Central memory CD4-positive, alpha-beta T cell (primary cell): ENCODE measurements at places on chromosomes 16 and 17.

DNA sequence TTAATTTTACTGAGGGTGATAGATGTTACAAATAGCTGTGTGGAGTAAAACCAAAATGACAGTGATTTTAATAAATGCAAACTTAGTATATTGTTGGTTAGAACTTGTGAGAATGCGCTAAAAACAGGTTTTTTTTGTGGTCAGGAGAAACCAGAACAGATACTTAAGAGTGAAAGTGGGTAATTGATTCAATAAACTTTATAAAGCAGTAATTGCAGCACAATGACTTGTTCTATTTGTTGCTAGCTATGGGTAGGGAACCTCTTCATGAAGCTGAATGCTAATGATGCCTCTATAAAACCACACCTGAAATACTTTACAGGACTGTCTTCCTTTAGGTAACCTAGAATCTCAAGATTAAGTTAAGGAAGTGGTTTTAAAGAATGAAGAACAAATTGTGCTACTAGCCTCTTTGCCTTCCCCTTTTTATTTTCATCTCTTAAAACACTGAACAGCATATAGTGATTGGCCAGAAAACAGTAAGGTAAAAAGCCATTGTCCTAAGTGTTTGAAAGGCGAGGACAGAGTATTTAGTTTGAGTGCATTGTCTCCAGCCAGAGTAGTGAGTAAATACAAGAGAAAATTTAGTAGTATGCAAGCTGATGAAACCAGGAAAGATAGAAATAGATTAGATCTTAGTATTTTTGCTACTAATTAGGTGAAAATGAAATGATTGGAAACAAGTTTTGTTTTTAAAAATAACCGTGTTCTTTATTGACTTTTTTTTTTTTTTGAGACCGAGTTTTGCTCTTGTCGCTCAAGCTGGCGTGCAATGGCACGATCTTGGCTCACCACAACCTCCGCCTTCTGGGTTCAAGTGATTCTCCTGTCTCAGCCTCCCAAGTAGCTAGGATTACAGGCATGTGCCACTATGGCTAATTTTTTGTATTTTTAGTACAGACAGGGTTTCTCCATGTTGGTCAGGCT lies 6.0 kb downstream of the GGNBP2 start:
- DNase-seq: peak; percentile 44

DNA sequence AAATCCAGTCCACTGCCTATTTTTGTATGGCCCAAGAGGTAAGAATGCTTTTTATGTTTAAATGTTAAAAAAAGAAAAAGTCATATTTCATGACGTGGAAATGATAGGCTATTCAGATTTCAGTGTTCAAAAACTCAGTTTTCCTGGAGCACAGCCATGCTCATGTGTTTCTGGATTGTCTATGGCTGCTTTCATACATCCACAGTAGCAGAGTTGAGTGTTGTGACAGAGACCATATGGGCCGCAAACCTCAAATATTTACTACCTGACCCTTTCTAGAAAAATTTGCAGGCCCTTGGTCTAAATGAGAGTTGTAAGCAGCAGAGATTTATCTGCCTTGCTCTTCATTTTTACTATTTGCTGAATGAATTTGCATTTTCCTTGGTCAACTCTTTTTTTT lies 264.1 kb downstream of the CBLN1 start:
- no peak for DNase-seq

DNA sequence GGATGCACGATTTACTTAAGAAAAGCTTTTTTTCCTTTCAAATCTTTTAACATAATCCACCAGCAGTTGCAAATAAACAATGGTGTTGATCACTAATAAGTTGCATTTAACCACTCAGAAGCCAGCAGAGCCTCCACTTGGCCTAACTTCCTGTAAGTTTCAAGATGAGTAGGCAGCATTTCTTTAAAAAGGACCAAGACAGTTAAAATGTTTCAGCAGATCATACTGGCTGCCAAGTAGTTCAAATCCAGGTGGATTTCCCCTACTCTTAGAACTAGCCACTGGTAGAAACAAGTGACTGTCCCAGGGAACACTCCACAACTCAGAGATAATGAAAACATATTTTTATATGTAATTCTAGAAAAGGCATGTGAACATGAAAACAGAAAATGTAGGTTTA lies 17.0 kb upstream of the RFFL start:
- no peak for DNase-seq

DNA sequence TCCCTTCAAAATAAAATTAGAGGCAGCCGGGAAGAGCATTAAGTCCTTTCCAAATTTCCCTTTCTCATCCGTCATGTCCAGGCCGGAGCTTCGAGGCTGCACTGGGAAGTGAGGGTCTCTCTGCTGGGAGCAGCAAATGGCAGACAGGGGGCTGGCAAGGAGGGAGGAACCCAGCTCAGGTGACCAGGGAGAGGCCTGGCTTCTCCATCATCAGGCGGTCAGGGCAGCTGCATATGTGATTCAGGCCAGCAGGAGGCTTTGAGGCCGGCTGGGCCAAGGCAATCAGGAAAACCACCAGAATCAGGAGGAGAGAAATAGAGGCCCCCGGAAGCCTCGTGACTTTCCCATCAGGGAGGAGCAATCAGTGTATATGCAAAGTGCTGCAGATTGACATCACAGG lies 85.0 kb upstream of the RPL38 start:
- DNase-seq: no peak

- no peak for DNase-seq
These were observed 8.5 kb upstream of the HOXB9 start for GRCh38 chr17:48634493-48635208.

GRCh38 chr16:83343935-83344366 lies 463.8 kb upstream of the HSBP1 start:
- DNase-seq: no peak

- no peak for DNase-seq
These were observed 13.4 kb upstream of the NLK start for GRCh38 chr17:28029044-28029443.

- DNase-seq: no peak
These were observed 59.3 kb upstream of the BRD7 start for GRCh38 chr16:50428116-50428515.

- no peak for DNase-seq
These were observed 180.7 kb downstream of the PARN start for GRCh38 chr16:14449334-14449733.

DNA sequence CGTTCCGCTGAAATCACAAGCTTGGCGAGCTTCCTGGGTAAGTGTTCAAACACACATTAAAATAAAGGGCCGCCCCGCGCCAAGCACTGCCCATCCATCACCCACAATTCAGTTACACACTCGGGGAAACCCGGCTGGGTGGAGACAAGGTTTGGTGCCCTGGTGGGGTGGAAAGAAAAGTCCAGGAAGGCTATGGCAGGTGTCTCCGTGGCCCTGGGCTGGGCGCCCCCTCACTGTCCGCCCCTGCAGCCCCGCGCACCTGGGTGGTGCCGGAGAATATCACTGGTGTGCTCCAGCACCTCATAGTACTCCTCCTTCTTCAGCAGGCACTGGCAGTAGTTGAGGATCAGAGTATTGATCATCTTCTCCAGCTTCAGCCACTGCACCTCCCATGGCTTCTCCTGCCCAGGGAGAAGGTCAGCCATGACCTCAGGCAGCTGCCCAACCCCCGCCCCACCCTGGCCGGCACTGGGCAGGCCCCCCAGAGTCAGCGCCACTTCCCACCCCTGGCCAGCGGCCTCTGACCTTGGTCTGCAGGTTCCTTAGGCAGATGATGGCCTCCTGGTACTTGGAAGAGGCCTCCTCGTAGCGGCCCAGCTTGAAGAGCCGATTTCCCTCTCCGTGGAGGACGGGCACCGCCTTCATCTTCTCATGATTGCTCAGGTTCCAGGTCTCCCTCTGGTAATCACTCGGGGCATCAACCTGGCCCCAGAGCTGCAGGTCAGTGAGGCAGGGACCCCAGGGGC lies 8.4 kb downstream of the AIPL1 start:
- no peak for DNase-seq

- DNase-seq: no peak
These were observed 42.3 kb upstream of the ZNF750 start for GRCh38 chr17:82881900-82882714.

DNA sequence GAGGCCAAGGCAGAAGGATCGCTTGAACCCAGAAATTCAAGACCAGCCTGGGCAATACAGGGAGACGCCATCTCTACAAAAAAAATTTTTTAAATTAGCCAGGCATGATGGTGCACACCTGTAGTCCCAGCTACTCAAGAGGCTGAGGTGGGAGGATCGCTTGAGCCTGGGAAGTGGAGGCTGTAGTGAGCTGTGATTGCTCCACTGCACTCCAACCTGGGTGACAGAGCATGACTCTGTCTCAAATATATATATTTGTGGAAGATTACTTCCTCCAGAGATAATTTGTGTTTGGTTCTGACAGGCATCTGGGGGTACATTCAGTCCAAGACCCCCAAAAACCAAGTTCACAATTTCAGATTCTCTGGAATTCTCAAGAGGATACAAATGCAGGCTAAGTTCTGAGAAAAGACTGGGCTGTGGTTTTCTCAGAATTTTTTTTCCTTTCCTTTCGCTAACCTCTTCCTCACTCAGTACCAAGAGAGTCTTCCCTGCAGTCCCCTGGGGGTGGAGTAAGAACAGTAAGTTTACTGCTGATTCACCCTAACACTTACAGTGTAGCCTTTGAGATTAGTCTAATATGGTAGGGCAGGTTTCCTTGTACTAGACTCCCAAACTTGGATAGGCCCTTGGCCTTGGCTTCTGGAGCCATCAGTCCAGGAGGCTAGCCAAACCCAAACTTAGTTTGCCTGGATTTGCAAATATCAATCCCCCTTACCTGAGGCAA lies 15.1 kb downstream of the GSDMB start:
- DNase-seq: peak; percentile 9

GRCh38 chr16:86343027-86343795 lies 167.1 kb upstream of the FOXF1 start:
- no peak for DNase-seq

- no peak for DNase-seq
These were observed 9.6 kb downstream of the CARHSP1 start for GRCh38 chr16:8858994-8859912.

DNA sequence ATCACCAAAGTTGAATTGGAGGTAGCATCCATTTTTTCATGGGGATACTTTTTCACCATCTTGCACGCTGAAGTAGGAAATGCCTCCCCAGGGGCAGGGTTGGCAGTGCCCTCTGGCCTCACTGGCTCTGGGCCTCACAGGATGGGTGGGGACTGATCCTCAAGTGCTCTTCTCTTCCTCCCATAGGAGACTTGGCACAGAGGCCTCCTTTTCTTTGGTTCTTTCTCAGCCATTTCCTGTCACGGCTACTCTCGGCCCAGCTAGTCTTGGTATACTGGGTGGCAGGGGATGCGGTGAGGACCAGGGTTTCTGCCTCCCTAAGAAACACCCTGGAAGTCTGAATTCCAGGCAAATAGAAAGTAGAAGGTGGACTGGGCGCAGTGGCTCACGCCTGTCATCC lies 58.2 kb downstream of the PECAM1 start:
- DNase-seq: no peak

- no peak for DNase-seq
These were observed 8.2 kb downstream of the PDE6G start for GRCh38 chr17:81648013-81648706.

GRCh38 chr17:45222996-45223538 lies 1.4 kb downstream of the FMNL1 start:
- DNase-seq: no peak

DNA sequence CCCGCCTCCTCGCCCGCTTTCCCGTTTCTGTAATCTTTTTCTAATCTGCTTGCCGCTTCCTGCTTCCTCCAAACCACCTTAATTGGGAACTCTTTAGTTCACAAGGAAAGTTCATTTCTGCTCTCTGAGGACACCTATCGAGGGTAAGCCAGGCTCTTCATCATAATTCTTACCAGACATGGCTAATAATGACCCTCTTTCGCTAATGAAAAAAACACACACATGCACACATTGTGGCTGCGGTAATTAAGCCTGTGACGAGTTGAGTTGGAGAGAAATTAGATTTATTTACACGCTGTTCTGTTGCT lies 100.6 kb downstream of the ZNF423 start:
- DNase-seq: no peak

GRCh38 chr16:58451945-58452401 lies 48.0 kb upstream of the NDRG4 start:
- no peak for DNase-seq

- peak; percentile 26 for DNase-seq
These were observed 547 bp downstream of the PLCD3 start for GRCh38 chr17:45131616-45132319.

GRCh38 chr17:76888661-76889060 lies 20.5 kb downstream of the MGAT5B start:
- no peak for DNase-seq

GRCh38 chr17:2371183-2372130 lies 29.4 kb downstream of the MNT start:
- DNase-seq: no peak

DNA sequence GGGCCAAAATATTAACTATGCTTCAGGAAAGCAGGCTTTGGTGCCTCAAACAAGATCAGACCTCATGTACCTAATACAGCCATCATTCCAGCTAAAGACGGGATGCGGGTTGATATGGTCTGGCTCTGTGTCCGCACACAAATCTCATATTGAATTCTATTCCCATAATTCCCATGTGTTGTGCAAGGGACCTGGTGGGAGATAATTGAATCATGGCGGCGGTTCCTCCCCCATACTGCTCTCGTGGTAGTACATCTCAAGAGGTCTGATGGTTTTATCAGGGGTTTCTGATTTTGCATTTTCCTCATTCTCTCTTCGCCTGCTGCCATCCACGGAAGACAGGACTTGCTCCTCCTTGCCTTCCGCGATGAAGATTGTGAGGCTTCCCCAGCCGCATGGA lies 19.1 kb upstream of the CHST6 start:
- no peak for DNase-seq

DNA sequence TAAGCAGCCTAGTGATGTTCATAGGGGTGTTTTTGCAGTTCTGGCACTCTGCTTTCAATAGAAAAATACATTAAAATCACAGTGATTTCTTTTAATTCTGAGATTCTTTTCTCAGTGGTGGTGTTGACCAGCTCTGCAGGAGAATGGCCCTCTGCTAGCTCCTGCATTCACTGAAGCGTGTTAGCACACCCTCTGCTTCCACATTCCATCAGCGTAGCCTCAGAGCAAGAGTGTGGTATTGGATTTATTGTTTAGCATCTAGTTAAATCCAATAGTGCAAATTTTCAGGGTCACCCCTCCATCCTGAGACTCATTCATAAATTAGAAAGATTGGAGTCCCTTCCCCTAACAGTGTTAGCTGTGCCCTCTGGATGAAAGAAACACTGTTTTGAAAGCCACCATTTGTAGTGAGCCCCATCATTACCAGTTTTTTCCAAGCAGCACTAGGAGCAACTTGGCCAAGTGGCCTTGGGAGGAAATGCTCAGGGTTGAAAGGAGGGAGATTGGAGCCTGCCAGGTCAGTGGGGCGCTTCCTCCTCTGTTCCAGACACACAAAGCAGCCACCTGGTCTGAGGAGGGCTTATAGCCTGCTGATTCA lies 45.7 kb downstream of the B9D1 start:
- DNase-seq: no peak
